ENCODE measurements at places on chromosomes 16 and 17.
A peak's percentile ranks its signal among the peaks of the same experiment; 100 is the strongest.

DNA sequence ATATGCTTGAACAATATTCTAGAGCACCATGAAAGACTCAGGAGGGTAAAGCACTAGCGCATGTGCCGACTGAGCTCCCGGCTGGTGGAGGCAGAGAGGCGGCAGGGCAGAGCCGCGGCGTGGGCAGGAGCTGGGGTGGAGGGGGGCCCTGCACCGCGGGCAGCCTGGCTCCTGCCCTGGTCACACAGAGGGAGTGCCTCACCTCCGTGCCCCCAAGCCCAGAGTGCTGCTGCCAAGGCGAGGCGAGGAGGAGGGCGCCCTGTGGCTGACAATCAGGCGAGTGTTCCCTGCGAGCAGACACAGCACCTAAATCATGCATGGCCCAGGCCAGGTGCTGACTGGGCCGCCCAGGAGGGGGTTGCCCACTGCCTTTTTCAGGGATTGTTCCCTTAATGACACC is 105.8 kb upstream of the TNRC6C start:
- DNase-seq = peak; percentile 40

DNA sequence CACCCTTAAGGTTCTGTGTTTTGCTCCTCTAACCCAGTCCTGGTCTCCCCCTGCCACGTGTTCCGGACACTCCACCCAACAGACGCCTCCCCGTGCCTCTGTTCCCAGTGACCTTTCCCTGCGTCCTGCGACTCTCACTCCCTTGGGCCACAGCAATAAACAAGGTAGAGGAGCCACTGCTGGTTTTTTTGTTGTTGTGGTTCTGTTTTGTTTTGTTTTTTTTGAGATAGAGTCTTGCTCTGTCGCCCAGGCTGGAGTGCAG is 3.7 kb upstream of the NPW start:
- DNase-seq = no peak

GRCh38 chr16:20803192-20803560 is 3.1 kb downstream of the ERI2 start:
- DNase-seq = no peak

DNA sequence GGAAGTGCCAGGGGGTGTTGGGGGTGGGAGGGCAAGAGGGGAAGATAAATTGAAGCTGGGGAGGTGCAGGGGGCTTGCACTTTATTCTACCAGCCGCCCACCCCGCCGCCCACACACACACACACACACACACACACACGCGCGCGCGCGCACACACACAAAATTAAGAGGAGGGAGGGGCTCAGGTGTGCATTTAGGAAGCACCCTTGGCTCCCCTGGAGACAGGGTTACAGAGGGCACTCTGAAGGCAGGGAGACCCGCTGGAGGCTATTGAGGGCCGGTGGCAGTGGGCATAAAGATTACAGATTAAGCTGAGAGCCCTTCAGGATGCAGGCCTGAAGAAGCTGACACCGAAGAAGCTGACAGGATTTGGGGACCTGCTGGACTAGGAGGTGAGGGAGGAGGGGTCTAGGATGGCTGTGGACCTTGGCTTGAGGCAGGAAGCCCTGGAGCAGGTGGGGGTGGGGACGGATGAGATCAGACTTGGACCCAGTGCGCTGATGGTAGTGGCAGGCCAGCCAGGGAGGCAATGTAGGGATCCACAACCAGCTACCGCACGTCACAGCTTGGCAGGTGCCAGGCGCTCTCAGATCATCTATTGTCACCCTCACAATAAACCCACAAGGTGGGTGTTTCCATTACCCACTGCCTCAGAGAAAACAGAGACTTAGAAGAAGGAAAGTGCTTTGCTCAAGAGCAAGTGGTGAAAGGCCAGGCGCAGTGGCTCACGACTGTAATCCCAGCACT is 772 bp upstream of the SAMD14 start:
- DNase-seq = no peak

- no peak for DNase-seq
Measured at GRCh38 chr17:5220074-5220473, 14.6 kb downstream of the SCIMP start.

- no peak for DNase-seq
Measured at GRCh38 chr16:81273223-81273950, 34.9 kb downstream of the BCO1 start.

- no peak for DNase-seq
Measured at GRCh38 chr16:10610499-10611184, 30.2 kb upstream of the EMP2 start.

GRCh38 chr17:721540-721937 is 6.9 kb upstream of the VPS53 start:
- no peak for DNase-seq
